ENCODE measurements at places on chromosomes 4 and X.

DNA sequence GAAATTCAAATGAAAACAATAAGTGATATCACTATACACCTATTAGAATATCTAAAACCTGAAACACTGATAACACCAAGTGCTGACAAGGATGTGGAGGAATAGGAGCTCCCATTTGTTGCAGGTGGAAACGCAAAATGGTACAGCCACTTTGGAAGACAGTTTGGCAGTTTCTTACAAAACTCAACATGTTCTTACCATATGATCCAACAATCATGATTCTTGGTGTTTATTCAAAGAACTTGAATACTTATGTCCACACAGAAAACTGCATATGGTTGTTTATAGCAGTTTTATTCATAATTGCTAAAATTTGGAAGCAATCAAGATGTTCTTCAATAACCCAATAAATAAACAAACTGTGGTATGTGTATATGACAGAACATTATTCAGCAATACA lies 107.9 kb downstream of the FHDC1 start:
- DNase-seq = no peak

DNA sequence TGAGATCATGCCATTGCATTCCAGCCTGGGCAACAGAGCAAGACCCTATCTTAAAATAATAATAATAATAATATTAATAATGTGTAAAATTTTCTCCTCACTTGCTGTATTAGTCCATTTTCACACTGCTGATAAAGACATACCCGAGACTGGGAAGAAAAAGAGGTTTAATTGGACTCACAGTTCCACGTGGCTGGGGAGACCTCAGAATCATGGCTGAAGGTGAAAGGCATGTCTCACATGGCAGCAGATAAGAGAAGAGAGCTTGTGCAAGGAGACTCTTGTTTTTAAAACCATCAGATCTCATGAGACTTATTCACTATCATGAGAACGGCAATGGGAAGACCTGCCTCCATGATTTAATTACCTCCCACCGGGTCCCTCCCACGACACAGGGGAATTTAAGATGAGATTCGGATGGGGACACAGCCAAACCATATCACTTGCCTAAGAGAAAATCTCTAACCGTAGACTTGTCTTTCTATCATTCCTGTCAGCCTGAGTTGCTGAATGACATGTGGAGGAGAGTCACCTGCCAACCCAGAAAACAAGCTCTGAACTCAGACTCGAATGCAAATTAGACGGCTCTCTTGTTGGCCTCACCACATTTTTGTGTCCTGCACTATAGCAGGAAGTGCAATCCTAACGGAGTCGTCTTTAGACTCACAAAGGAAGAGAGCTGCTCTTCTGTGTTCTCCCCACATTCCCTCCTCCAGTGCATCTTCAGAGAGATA lies 51.9 kb upstream of the DCTD start:
- no peak for DNase-seq

GRCh38 chr4:151489462-151490203 lies 80.7 kb downstream of the FHIP1A start:
- no peak for DNase-seq

GRCh38 chrX:103475381-103475780 lies 43.9 kb downstream of the RAB40A start:
- no peak for DNase-seq

DNA sequence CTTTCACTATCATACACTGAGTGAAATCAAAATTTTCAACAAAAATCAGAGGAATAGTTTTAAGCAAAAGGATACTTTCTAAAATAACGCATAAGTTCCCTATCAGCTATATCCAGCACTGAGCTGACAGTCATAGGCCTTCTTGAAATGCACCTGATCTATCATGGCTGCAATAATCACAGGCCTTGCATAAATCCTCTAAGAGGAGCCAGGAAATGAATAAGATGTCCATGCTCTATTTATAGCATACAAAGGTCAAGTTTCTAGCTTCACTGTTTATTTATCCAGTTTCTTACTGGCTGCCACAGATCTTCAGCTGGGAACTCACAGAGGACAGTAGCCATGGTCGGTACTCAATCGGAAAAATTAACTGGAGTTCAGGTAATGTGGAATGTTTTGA lies 235.9 kb upstream of the DMD start:
- DNase-seq = no peak

- no peak for DNase-seq
These were observed 73.0 kb upstream of the SCOC start for GRCh38 chr4:140300271-140300970.

DNA sequence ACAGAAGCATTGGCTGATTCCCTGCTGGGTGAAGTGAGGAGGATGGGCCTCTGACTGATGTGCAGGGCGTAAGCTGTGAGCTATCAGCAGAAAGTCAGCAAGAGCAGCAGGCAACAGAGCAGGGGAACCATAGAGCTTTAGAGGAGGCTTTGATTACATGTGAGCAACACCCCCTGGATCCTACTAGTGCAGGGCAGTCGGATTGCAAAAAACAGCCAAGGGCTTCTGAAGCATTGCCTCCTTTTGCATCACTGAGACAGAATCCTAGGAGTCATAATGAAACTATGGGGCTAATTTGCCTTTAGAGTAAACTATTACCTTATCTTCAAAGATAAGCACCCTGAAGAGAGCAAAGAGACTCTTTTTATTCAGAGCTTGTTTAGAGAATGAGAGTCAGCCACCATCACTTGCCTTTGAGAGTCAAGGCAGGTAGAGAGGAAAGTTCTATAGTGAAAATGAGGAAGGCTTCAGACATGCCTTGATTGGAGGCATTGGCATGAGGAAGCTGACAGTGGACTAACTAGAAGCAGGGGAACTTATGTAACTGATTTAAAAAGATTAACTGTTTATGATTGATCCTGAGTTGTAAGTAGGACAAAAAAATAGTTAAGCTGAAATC lies 420.3 kb downstream of the PDHA2 start:
- no peak for DNase-seq

- DNase-seq = no peak
These were observed 496.9 kb downstream of the PPARGC1A start for GRCh38 chr4:23392860-23393458.

GRCh38 chr4:8069102-8069752 lies 89.4 kb downstream of the ABLIM2 start:
- DNase-seq = no peak

GRCh38 chrX:123013141-123013540 lies 170.9 kb upstream of the GRIA3 start:
- DNase-seq = no peak

DNA sequence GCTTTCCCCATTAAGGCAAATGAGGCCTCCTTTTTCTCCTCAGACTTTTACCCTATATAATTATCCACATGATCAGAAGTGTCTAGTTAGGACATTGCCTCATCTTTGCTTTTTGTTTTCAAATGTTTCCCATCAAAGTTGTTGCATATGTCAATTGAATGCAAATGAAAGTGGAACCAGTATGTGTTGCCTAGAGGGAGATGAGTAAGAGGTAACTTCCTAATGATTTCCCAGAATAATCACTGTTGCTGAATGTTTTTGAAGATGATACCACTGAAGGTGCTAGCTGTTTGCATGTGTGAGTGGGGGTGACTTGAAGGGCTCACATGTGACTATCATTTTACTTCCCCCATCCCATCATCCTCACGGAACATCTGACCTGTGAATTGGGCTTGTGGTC lies 33.9 kb downstream of the PAK3 start:
- no peak for DNase-seq

DNA sequence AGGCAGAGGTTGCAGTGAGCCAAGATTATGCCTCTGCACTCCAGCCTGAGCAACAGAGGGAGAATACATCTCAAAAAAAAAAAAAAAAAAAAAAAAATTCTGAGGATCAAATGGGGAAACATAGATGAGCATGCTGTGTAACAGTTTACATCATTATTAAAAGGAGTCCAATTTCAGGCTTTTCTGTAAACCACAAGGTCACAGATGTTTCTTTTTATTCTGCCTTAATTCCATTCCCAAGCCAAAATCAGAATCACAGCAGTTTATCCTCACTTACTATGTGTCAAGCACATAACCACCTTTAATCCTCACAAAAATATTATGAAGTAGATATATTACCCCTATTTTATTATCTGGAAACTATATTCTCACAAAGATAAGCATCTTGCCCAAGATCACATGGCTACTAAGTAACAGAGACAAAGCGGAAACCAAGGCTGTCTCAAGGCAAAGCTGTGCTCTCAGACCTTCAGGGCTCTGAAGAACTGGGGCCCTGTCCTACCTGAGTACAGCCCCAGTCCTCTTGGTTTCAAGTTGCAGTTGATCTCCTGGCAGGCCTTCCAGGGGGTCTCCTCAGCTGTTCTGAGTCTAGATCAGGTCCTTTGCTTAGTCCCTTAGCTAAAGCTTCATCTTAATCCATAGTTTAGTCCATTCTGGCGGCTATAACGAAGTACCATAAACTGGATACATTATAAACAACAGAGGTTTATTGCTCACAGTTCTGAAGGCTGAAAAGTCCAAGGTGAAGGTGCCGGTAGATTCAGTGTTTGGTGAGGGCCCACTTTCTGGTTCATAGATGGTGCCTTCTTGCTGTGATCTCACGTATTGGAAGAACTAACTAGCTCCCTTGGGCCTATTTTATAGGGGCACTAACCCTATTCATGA lies 141.3 kb downstream of the PALLD start:
- DNase-seq = no peak

GRCh38 chrX:56618323-56618722 lies 54.9 kb downstream of the UBQLN2 start:
- DNase-seq = no peak

DNA sequence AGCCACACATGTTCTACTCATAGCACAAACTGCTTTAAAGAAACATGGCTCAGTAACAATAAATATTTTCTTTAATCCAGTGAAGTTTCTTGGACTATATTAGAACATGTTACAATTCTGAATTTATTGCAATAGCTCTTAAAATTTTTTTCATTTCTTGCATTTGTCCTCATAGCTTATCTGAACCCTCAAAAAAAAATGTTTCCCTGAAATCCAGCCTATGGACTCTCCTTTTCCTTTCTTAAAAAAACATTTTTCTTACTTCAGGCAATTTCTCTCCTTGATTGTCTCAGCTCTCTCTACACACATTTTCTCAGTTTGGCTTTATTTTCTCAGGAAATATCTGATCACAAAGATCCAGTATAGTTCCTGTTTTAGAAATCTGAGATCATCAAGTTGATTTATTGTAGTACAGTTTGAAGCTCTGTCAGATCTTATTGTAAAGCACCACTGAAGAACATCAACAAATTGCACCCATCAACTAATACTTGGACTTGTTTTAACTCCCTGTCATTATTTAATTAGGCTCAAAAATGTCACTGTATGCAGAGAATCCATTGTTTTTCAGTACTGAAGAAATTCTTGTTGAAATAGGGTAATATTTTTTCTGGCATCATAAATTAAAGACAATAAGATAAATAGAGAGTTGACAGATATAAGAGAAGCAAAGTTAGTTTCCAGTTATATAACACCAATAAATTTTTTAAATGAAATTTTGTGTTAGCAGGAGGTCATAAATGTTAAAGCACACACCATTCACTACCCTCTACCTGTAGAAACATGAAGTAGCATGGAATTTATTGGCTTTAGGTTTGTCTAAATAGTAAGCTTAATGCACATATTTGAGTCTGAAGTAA lies 317.7 kb downstream of the ARHGAP24 start:
- DNase-seq = no peak

- DNase-seq = no peak
These were observed 717 bp upstream of the WFS1 start for GRCh38 chr4:6268650-6269615.

- no peak for DNase-seq
These were observed 550.5 kb upstream of the BOD1L1 start for GRCh38 chr4:14177987-14178386.

DNA sequence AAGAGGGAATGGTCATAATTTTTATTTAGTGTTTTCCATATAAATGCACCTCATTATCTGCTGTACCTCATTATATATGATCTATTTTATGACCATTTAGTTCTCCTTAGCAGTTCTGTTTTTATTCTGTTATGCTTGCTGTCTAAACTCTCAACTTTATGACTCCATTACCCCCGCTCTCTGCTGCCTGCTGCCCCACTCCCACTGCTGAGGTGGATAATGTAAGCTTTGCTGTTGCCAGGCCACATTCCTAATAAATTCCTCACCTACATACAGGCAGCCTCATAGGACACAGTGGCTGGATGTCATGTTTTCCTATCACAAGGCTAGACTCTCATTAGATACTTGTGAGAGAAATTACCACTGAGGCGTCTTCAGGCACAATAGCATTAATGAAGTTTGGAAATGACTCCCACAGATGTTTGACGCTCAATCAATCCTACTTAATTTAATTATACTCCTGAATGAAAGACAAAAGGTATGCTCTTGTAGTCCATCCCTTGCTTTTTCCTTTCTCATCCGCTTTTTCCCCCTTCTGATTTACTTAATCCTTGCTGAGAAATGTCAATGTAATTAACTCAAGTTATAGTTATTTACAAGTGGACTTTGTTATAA lies 497.5 kb upstream of the IGFBP7 start:
- no peak for DNase-seq

DNA sequence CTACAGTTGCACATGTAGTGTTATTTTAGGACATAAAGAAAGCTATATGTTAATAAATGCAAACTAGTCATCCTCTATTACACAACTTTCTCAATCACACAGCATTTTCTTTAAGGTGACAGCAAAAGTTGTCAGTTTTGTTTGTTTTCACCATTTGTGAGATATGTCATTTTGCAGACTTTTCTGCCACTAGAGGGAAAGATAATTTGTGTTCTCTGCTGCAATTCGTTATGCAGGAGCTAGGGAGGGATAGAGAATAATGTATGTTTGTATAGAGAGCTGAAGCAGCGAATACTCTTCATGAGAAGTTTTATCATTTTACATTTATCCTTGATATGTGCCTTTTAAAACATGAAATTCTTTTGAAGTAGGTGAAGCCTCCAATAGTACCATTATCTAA lies 670.6 kb upstream of the ATOH1 start:
- no peak for DNase-seq

DNA sequence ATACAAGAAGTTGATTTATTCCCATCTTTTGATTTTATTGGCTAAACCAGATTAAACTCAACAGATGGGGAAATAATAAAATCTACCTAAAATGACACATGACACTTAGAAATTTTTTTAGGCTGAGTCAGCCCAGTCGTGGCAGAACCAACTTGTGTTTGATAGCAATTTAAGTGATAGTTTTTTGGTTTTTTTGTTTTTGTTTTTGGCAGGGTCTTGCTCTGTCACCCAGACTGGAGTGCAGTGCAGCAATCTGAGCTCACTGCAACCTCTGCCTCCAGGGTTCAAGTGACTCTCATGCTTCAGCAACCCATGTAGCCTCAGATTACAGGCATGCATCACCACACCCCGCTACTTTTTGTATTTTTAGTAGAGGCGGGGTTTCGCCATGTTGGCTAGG lies 370.3 kb upstream of the NOCT start:
- no peak for DNase-seq

DNA sequence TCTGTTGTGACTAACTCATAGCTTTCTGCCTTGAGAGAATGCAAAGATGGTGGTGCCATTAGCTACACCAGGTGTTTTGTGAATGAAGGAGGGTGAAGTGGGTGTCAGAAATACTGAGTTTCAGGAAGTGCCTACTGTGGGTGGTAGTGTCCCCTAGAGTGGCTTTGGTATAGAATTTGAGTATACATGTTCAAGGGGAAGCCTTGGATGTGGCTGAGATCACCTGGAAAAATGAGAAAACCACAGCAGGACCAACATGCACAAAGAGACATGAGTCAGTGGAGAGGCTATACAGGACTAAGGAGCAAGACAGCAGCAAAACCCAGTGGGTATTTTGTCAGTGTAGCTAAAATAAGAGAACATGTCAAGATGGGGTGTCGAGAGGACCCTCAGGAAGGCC lies 204.3 kb upstream of the TBL1X start:
- no peak for DNase-seq

GRCh38 chrX:7235071-7235470 lies 87.1 kb upstream of the PUDP start:
- no peak for DNase-seq

GRCh38 chrX:153537526-153538295 lies 20.3 kb downstream of the ATP2B3 start:
- DNase-seq = no peak

All from stimulated activated CD4-positive, alpha-beta T cell treated with anti-CD3 and anti-CD28 coated beads, Interleukin-4, amount 100 ng/mL, for 1 hour (primary cell).